ENCODE measurements at places on chromosomes 4 and X. TPM values are rescaled to one million over a fixed set of nuclear protein-coding genes. Genes with fewer than 3 reads are reported as not detected.

- no peak for DNase-seq
Observed at GRCh38 chrX:42710452-42710851, 67.5 kb downstream of the PPP1R2C start.

Gene IL2
- not detected for total RNA-seq

GRCh38 chrX:51334276-51334675, 1.7 kb downstream of the NUDT10 start:
- DNase-seq, result no peak

Gene RBM47
- total RNA-seq, result 82.5 TPM

DNA sequence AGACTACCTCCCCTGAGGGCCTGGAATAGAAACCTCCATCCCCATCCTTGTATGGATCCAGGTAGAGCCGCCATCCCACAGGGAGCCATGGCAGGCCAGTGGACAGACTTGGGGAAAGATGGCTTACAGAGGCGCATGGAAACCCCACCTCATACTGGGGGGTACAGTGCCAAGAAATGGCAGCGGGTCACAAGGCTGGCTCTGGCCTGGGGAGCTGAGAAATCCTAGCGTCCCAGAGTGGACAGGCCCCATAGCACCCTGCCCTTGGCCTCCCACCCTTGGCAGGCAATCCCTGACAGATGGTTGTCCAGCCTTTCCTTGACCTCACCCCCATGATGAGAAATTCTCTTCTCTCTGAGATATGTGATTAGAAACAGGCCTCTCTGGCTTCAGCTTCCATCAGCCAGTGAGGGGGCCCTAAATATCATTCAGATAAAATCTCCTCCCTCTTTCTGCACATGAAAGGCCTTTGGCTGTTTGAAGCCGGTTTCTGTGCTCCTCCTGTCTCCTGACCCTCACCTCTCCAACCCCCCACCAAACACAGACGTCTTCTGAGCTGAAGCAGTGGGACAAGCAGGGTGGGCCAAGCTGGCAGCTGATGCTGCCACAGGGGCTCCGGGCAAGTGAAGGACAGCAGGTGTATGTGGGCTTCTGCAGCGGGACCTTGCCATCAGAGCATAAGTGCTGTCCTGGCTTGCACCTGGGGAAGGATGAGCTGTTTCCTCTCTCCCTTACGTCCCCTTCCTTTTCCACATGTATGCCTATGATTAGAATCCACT, 204.4 kb upstream of the MAMLD1 start:
- no peak for DNase-seq

DNA sequence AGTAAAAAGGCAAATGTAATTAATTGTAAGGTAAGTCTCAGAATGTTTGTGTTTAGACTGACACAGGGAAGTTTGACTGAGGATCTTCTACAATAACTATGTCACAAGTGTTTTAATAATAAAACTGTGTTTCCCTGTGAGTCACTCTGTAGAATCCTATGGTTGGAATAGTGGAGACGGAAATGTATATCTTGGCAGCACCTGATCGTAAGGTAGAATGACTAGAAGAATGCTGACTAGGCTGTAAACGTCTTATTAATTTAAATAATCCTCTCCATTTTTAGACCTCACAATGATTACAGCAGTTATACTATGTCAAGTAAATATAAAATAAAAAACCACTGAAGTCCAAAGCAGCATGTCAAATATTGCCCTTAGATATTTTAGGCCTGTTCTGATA, 266.0 kb downstream of the CCSER1 start:
- DNase-seq, result no peak

- DNase-seq, result no peak
Observed at GRCh38 chr4:156673483-156673882, 298.1 kb downstream of the PDGFC start.

Gene PLP2
- 10.4 TPM for total RNA-seq

Gene TMEM144
- total RNA-seq, result 8.5 TPM

DNA sequence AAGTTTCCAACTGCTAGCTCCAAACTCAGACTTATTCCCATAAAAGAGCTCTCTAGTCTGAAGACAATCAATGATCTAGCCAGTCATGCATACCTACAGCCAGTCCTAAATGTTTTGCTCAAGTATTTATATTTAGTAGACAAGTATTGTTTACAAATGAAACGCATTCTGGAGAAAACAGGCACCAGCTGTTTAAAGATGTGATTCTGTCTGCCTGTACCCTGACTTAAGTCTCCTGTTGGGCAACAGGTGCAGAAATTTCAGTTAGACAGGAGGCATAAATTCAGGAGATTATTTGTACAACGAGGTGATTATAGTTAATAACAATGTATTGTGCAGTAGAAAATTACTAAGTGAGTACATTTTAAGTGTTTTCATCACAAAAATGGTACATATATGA, 28.9 kb downstream of the LNX1 start:
- no peak for DNase-seq

GRCh38 chr4:9970399-9971011, 50.8 kb downstream of the SLC2A9 start:
- DNase-seq, result no peak

Gene MAGEB16
- not detected for total RNA-seq

DNA sequence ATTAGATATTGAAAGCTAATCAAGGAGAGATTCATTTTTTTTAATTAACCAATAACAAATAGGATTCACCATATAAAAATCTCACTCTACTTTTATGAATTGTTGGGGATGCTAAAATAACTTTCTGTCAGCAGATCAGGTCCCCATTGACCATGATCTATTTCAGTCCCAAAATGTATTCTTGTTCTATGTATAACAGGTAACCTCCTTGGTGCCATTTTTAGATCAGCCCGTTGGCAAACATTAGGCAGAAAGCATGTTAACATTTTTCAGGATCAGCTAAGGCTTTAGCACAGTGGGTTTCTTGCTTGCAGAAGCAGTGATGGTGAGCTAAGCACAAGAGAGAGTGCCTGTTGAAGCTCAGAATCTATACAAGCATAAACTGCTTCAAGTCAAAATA, 40.8 kb upstream of the COX7B2 start:
- no peak for DNase-seq

Gene STARD8
- 8.2 TPM for total RNA-seq

- DNase-seq, result no peak
Observed at GRCh38 chr4:100016191-100016590, 66.1 kb upstream of the H2AZ1 start.

Gene ADH1B
- not detected for total RNA-seq

Gene FAAH2
- 12.0 TPM for total RNA-seq

Gene ZAR1
- not detected for total RNA-seq

DNA sequence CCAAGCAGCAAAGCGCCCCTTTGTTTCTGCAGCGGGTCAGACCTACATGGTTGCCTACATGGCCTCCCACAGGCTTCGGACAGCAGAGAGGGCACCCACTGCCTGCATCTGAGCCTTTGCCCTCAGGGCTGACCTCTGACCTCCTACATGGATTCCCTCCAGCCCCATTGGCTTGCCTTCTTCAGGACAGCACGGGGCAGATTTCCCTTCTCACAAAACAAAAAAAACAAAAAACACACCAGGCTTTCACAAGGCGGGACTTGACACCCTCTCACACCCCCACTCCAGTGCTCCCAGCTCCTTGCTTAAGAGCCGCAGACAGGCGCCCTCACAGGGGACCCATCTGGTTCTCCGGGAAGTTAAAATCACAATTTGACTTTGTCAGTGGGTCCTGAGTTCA, 32.9 kb downstream of the ZFYVE28 start:
- no peak for DNase-seq

DNA sequence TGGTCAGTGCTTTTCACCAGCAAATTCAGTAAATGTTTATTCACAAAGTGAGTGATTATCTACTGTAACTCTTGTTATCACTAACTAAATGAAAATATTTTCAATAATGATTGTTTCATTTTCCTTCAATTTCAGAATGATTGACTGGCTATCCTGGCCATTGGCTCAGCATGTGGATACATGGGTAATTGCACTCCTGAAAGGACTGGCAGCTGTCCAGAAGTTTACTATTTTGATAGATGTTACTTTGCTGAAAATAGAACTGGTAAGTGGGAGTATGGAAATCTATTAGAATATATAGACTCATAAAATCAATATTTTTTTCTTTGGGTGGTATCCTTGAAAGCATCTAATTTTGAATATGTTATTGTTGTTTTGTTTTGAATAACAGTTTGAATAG, 10.9 kb downstream of the USP38 start:
- no peak for DNase-seq

GRCh38 chr4:172780566-172781081, 388.0 kb upstream of the GALNT7 start:
- no peak for DNase-seq

Gene CENPI
- 1.2 TPM for total RNA-seq

DNA sequence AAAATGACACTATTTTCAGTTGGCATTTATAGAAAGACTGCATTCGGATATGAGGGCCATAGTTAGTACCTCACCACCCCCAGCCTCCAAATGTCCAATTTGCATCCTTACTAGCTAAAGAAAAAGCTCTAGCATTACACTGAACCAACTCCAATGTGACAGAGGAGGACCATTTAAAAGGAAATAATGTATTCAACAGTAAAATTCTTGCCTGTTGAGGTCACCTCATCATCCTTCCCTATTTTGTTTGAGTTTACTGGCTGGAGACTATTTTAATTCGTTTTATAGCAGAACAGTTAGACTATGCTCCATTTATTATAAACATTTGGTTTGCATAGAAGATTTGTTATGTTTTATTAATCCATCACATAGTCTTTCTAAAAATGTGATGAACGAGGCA, 88.2 kb upstream of the PPARGC1A start:
- DNase-seq, result peak; percentile 37

DNA sequence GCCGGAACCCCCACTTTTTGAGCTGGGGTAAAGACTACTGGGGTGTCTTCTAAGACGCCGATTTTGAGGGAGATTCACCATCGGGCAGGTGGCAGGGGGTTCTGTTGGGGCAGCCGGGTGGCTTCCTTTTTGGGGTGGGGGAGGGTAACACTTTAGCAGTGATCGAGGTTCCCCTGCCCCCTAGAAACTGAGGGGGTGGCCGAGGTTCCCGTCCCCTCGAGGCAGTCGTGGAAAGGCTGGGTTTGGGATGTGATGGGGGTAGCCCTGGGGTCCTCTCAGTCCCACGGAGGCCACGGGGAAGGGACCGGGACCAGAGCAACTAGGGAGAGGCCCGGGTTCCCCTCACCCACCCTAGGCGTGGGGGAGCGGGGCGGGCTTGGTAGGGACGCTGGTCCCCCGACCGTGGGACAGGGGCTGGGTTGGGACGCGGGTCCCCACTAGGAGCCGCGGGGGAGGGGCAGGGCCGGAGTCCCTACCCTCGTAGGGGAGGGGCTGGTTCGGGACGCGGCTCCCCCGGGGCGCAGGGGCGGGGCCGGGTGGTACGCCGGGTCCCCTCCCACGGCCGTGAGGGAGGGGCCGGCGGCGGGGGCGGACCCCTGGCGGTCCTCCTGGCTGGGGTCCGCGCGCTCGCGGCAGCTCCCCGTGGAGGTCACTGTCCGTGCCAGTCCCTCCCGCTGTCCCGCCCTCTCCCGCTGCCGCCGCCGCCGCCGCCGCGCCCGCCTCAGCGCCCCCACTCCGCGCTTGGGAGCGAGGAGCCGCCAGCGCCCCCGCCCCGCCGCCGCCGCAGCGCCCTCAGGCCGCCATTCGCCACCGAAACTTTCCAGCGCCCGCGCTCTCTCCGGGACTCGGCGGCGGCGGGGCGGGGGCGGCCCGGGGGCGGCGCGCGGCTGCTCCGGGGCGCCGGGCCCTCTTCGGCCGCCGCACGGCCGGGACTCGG, at the start of gene TBL1X:
Gene TBL1X (plus strand): TSS at position 624 of the 937 bp plus-strand sequence. CDS start 188,529 bp downstream, outside the sequence.
- no peak for DNase-seq

- DNase-seq, result no peak
Observed at GRCh38 chr4:1166509-1167243, 5.7 kb downstream of the SPON2 start.

DNA sequence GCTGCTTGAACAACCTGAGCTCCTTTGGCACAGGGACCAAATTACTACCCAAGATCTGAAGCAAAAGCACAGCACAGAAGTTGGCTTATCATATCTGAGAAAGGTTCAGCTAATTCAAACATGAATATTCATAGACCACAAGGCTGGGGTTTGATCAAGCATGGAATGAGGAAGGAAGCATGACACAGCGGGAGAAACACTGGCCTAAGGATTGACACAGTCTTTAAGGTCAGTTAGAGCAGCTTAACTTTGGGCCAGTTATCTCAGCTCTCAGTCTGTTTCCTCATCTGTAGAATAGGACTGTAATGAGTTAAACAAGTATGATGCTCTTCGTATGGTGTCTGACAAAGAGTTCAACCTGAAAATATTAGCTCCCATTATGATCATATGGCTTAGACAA, 88.5 kb upstream of the CBR4 start:
- peak; percentile 73 for DNase-seq

DNA sequence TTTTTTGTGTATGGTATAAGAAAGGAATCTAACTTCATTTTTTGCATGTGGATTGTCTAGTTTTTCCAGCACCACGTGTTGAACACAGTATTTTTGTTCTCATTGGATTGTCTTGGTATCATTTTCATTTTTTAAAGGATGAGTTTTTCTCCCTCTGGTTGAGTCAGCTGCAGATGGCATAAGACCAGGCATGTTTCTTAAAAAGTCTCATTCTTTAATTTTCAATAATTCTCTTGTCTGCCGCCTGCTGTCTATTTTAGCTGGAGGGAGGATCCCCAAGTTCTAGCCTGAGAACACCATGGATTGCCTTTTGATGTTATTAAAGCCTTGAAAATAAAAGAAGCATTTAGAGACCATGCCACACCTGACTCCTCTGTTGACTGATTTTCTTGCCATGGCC, 263.8 kb downstream of the ARHGAP24 start:
- no peak for DNase-seq

Gene PRRG1
- total RNA-seq, result 83.3 TPM

DNA sequence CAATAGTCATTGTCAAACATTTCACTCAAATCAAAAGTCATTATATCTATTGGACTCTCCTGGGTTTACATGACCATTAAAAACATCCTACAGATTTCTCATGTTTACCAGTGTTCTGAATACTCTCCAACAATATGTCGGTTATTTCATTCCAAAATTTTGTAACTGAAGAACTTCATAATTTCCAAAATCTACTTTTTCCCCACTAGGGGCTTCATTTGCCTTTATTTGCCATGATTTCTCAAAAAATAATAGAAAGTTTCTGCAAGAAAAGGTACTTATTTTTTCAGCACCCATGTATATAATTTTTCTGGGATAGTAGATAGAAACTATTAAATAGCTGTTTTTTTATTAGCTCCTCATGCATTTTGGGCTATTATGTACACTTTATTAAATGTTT, 49.0 kb downstream of the PRDM5 start:
- DNase-seq, result no peak

- DNase-seq, result no peak
Observed at GRCh38 chrX:10741550-10741949, 121.2 kb upstream of the MID1 start.

Gene AADAT
- total RNA-seq, result 5.9 TPM

DNA sequence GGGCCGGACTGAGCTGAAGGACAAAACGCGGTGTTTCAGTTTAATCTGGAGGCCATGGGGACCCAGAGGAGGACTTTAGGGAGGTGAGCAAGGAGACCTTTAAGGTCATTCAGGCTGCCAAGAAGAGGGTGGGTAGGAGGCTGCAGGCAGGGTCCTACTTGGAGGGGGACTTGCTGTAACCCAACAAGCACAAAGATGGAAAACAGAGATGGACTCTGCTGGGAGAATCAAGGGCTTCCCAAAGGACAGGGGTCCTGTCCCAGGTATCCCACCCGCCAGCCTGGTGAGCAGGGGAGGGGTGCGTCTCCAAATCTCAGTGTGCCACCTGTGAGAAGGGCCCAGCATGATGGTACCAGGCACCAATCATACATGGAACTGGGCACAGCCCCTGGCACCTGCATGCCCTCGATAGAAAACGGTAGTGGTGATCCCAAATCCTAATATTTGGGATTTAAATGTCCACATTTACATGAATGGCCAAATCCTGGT, 3.9 kb upstream of the HAUS3 start:
- no peak for DNase-seq

All from renal cortical epithelial cell (primary cell).